ENCODE measurements at places on chromosomes 6 and 20. TPM values are rescaled to one million over a fixed set of nuclear protein-coding genes. Genes with fewer than 3 reads are reported as not detected.

Gene UTRN
- polyA plus RNA-seq = 5.4 TPM

Gene RFX6
- 2.3 TPM for polyA plus RNA-seq

Gene FAM217A
- 0.68 TPM for polyA plus RNA-seq

Gene BPIFB4
- not detected for polyA plus RNA-seq

Gene ARFGEF2
- polyA plus RNA-seq = 6.5 TPM

Gene GJA10
- not detected for polyA plus RNA-seq

Gene THEMIS
- polyA plus RNA-seq = 0.46 TPM

Gene COQ3
- polyA plus RNA-seq = 11.4 TPM

Gene SLC24A3
- 3.5 TPM for polyA plus RNA-seq

Gene OR2J3
- not detected for polyA plus RNA-seq

DNA sequence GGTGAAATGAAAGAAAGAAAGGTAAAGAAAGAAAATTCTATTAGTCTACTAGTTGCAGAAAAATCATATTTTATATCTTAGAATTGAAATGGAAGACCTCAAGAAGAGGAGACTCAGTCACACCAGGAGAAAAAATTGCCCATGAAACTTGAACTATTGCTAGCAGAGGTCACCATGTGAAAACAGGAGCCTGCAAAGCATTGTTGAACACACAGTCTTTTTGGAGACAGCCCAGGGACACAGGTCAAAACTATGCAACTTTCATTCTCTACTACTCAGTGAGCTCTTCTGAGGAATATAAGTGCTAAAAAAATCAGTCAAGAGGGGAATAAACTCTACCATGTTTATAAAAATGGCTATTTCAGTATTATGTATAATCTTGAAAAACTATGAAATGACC lies 89.8 kb upstream of the TENT5A start:
- DNase-seq = no peak
- no peaks in the 10 kb centered on the region for H3K27me3 ChIP-seq
- H3K27ac ChIP-seq = no peak overlapping the region
- H3K36me3 ChIP-seq = no peaks in the 10 kb centered on the region
- peaks cover 35% of the 10 kb centered on the region for H3K4me1 ChIP-seq

DNA sequence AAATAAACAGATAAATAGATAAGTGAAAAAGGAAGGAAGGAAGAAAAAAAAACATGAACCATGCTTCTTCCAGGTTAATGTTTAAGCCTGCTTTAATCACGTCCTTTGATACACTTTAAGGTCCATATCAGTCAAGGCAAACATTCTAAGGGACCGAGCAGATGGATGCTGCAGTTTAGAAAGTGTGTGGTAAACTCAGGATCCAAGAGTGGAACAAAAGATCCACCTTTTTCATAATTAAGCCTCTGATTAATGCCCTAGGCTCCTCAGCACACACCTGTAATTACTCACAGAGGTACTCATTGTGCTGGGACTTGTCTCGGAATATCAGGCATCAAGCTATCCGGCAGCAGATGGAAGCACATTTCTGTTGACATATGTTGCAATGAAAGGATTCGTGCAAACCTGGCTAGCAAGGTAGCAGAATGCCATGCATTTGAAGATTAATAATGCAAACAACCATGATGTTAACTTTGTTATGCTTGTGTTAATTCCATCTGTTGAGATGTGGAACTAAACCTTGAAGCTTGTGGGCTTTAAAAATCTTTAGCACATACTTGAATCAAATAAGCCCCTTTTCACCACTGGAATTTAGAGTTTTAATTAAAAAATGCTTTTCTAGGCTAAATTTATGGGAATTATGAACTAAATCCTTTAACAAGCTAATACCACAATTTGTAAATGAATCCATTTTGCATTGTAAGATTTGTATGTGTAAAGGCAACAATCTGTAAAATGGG lies 163.7 kb downstream of the RALGAPA2 start:
- peak; percentile 46 for DNase-seq
- H3K27me3 ChIP-seq = no peaks in the 10 kb centered on the region

GRCh38 chr6:146028252-146028795 lies 538 bp upstream of the GRM1 start:
- peaks cover 8% of the 10 kb centered on the region for H3K4me1 ChIP-seq
- no peaks in the 10 kb centered on the region for H3K36me3 ChIP-seq
- DNase-seq = peak; percentile 55
- no peak overlapping the region for H3K27ac ChIP-seq
- peak overlapping the region; percentile 20 for H3K4me3 ChIP-seq

DNA sequence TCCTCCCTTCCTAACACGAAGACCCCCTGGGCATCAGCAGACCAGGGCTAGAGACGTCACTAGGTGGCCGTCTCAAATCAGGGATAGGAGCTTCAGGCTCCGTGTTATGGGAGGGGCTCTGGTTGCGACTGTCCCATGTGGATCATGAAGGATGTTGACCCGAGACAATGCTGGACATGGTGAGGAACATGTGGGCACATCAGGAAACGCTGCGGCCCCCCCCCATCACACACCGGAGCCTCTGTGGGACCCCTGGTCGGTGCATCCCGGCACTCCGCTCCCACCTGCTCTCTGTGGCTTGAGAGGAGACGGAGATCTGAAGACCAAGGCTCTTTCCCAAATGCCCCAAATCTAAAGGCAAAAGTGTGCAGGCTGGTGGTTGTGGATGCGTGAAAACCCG lies 54.2 kb downstream of the DACT2 start:
- no peaks in the 10 kb centered on the region for H3K36me3 ChIP-seq
- no peak overlapping the region for H3K27ac ChIP-seq
- no peaks in the 10 kb centered on the region for H3K27me3 ChIP-seq
- peaks cover 11% of the 10 kb centered on the region for H3K4me1 ChIP-seq
- no peak overlapping the region for H3K4me3 ChIP-seq

DNA sequence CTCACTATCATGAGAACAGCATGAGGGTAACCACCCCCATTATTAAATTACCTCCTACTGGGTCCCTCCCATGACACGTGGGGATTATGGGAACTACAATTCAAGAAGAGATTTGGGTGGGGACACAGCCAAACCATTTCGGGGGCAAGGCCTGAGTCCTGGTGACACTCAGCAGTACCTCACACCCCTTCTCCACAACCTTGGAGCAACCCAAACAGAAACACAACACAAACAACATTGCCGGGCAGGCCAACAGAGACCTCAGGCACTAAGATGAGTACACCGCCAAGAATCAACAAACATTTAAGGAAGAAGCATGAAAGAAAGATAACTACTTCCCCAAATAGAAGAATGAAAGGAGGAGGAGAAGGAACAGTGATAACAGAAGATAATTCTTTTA lies 16.9 kb downstream of the MOCS1 start:
- DNase-seq = no peak
- H3K27me3 ChIP-seq = no peaks in the 10 kb centered on the region
- H3K4me3 ChIP-seq = no peak overlapping the region
- no peaks in the 10 kb centered on the region for H3K4me1 ChIP-seq

DNA sequence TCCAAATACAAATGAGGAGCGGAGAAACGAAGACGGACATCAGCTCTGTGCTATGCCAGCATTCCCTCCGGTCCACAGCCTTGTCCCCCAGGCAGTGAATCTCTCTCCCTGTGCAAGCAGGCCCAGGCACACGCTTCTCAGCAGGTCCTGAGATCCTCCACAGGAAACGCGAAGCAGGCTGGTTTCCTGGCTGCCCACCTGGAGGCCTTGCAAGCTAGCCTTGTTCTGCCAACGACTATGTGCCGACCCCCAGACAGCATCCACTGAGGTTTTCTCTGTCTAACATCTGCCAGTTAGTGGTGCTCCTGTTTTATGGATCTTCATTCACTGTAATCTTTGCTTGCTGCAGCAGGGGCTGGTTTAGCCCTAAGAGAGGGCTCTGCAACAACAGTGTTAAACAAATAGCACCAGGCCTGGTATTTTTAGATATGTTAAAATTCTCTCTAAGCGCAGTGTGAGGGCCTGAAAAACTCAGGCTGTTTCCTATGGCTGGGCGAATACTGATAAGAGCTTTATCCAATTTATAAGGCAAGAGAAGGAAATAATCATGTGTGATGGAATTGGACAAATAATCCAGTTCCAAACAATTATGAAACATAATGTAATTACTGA lies 386.0 kb upstream of the ARID1B start:
- DNase-seq = no peak
- no peaks in the 10 kb centered on the region for H3K27me3 ChIP-seq
- no peaks in the 10 kb centered on the region for H3K36me3 ChIP-seq
- H3K27ac ChIP-seq = no peak overlapping the region

GRCh38 chr6:116010386-116010785 lies 50.3 kb downstream of the FRK start:
- H3K4me3 ChIP-seq = no peak overlapping the region
- H3K27me3 ChIP-seq = no peaks in the 10 kb centered on the region
- H3K4me1 ChIP-seq = peaks cover 51% of the 10 kb centered on the region
- DNase-seq = no peak

GRCh38 chr6:83708546-83708969 lies 343 bp downstream of the SNAP91 start:
- H3K27me3 ChIP-seq = peaks cover 15% of the 10 kb centered on the region
- no peaks in the 10 kb centered on the region for H3K36me3 ChIP-seq
- peak overlapping the region; percentile 61 for H3K4me3 ChIP-seq
- H3K27ac ChIP-seq = no peak overlapping the region
- DNase-seq = peak; percentile 51

DNA sequence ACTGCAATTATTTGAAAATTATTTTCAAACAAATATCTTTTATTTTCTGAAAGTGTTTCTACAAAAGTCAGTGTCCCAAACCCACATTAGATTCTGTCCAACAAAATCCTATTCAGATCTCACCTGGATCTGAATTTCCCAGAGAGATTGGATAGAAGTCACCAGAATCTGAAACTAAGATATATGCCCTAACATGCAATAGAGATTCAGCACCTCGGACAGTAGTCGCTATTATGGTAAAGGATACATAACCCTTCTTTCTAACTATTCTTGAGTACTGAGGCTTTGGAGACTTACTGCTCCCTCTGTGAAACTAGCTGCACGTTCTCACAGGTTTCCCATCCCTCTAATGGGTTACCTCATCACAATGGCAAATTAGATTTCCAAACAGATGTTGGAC lies 151.4 kb downstream of the ID4 start:
- no peaks in the 10 kb centered on the region for H3K36me3 ChIP-seq
- H3K4me3 ChIP-seq = no peak overlapping the region
- no peak for DNase-seq
- H3K4me1 ChIP-seq = no peaks in the 10 kb centered on the region

All from stomach (tissue), 19 donors.